MCF 10A (cell line): ENCODE measurements at places on chromosomes 5 and 9. TPM values are rescaled to one million over a fixed set of nuclear protein-coding genes. Genes with fewer than 3 reads are reported as not detected.

The FRMD3 gene
- 0.17 and 0.28 TPM in 2 replicates for total RNA-seq

The PLAC8L1 gene
- total RNA-seq, result 2.5 and 3.0 TPM in 2 replicates

The BTNL8 gene
- not detected in 2 replicates for total RNA-seq

The VCAN gene
- 44.1 and 50.6 TPM in 2 replicates for total RNA-seq

The LCN15 gene
- total RNA-seq, result not detected in 2 replicates

The PLPP6 gene
- 6.3 and 8.3 TPM in 2 replicates for total RNA-seq

The OLFML2A gene
- 0.21 and 0.25 TPM in 2 replicates for total RNA-seq

The GRPEL2 gene
- total RNA-seq, result 69.5 and 86.6 TPM in 2 replicates

The IL3 gene
- not detected in 2 replicates for total RNA-seq

The TPM2 gene
- 161 and 207 TPM in 2 replicates for total RNA-seq

The TMEM232 gene
- 2.8 and 3.1 TPM in 2 replicates for total RNA-seq

The EQTN gene
- total RNA-seq, result not detected in 2 replicates

The TRIM52 gene
- 12.5 and 16.1 TPM in 2 replicates for total RNA-seq

The IL13 gene
- total RNA-seq, result not detected in 2 replicates

The MUSK gene
- total RNA-seq, result not detected in 2 replicates

The RANBP17 gene
- total RNA-seq, result 19.0 and 25.8 TPM in 2 replicates

The CDX1 gene
- not detected in 2 replicates for total RNA-seq

The PSD2 gene
- not detected in 2 replicates for total RNA-seq

The SAXO1 gene
- total RNA-seq, result not detected in 2 replicates

The RLN1 gene
- total RNA-seq, result not detected in 2 replicates

The BSPRY gene
- total RNA-seq, result 0.17 and 0.21 TPM in 2 replicates

The PRSS3 gene
- 0.74 and 1.4 TPM in 2 replicates for total RNA-seq

The CDH6 gene
- total RNA-seq, result not detected in 2 replicates

The ENHO gene
- not detected in 2 replicates for total RNA-seq

The NIM1K gene
- not detected in 2 replicates for total RNA-seq

The TAF1L gene
- not detected in 2 replicates for total RNA-seq

The EGFL7 gene
- 3.9 and 4.3 TPM in 2 replicates for total RNA-seq

The ESM1 gene
- total RNA-seq, result not detected in 2 replicates

The SEMA5A gene
- total RNA-seq, result 1.2 and 1.4 TPM in 2 replicates

The SLC6A18 gene
- total RNA-seq, result not detected in 2 replicates

The OGN gene
- total RNA-seq, result not detected in 2 replicates

The JAKMIP2 gene
- total RNA-seq, result not detected in 2 replicates

The ARHGEF39 gene
- total RNA-seq, result 2.9 and 5.1 TPM in 2 replicates

The DIRAS2 gene
- total RNA-seq, result not detected in 2 replicates

The CAMK2A gene
- total RNA-seq, result not detected in 2 replicates

The NR4A3 gene
- 0.16 and 0.25 TPM in 2 replicates for total RNA-seq

The GRIN1 gene
- 0.61 and 1.4 TPM in 2 replicates for total RNA-seq

The DMRT2 gene
- not detected in 2 replicates for total RNA-seq
